ENCODE measurements at places on chromosomes 16 and 17.

- DNase-seq: no peak
These were observed 142.5 kb upstream of the ELAC2 start for GRCh38 chr17:13160296-13160695.

- DNase-seq: no peak
These were observed 2.4 kb downstream of the DOC2B start for GRCh38 chr17:179066-179432.

- DNase-seq: no peak
These were observed 131.0 kb downstream of the CCDC144A start for GRCh38 chr17:16820979-16821543.

DNA sequence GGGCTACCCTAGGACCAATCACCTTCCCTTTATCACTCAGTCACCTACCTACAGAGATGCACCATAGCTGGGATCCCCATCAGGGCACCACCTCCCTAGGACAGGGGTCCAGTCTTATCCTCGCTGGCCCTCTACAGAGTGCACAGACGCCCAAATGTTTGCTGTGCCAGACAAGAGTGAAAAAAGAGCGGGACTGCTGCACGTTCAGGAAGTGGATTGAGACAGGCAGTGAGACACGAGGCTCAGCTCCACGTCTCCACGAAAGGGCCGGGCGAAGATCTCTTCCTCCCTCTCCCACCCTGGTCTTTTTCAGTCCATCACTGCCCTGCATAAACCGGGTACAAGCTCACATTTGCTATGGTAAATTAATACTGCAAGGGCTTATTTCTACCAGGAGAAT, 95.5 kb downstream of the ZFHX3 start:
- DNase-seq: peak; percentile 31

All from brain microvascular endothelial cell (primary cell).